ENCODE measurements at places on chromosomes 4 and X. TPM values are rescaled to one million over a fixed set of nuclear protein-coding genes. Genes with fewer than 3 reads are reported as not detected.

RENBP gene
- 8.1 TPM for total RNA-seq

GRCh38 chr4:144318797-144319196 is 178.3 kb upstream of the GYPA start:
- H3K4me1 ChIP-seq, result no peaks in the 10 kb centered on the region
- DNase-seq, result no peak
- H3K27ac ChIP-seq, result no peak overlapping the region
- H3K36me3 ChIP-seq, result peaks cover 3% of the 10 kb centered on the region
- peaks cover 2% of the 10 kb centered on the region for H3K27me3 ChIP-seq

CNGA1 gene
- total RNA-seq, result 0.30 TPM

DNA sequence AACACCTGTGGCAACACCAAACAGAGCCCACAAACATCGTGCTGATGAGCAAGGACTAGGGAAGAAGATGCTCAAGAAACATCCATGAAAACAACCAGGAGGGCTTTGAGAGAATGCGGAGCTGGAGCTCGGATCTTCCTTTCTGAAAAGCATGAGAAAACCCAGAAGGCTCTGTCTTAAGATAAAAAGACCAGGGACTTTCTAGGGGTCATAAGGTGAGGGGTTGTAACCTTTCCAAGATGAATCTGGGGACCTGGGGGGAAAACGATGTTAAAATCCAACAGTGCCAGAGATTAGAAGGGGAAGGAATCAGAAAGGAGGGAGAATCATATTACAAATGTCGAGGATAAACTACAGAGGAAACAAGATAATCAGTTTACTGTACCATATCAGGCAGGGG is 10.1 kb downstream of the GK2 start:
- H3K4me1 ChIP-seq, result no peaks in the 10 kb centered on the region
- DNase-seq, result no peak
- H3K36me3 ChIP-seq, result no peaks in the 10 kb centered on the region
- no peak overlapping the region for H3K27ac ChIP-seq
- peaks cover 2% of the 10 kb centered on the region for H3K27me3 ChIP-seq
- H3K4me3 ChIP-seq, result no peak overlapping the region

USP46 gene
- 4.3 TPM for total RNA-seq

DNA sequence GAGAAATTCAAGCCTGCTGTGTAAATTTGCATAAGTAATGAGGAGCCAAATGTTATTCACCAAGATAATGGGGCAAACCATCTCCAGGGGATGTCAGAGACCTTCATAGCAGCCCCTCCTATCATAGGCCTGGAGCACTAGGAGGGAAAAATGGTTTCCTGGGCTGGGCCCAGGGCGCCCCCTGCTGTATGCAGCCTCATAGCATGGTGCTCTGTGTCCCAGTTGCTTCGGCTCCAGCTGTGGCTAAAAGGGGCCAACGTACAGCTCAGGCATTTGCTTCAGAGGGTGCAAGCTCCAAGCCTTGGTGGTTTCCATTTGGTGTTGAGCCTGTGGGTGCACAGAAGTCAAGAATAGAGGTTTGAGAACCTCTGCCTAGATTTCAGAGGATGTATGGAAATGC is 859.3 kb downstream of the RPA4 start:
- peak; percentile 48 for DNase-seq
- no peaks in the 10 kb centered on the region for H3K36me3 ChIP-seq
- H3K4me3 ChIP-seq, result no peak overlapping the region
- no peaks in the 10 kb centered on the region for H3K4me1 ChIP-seq
- no peak overlapping the region for H3K27ac ChIP-seq
